ENCODE measurements at places on chromosomes 3 and 15.

- DNase-seq, result peak; percentile 5
These were observed 5.9 kb downstream of the C3orf22 start for GRCh38 chr3:126552688-126553283.

DNA sequence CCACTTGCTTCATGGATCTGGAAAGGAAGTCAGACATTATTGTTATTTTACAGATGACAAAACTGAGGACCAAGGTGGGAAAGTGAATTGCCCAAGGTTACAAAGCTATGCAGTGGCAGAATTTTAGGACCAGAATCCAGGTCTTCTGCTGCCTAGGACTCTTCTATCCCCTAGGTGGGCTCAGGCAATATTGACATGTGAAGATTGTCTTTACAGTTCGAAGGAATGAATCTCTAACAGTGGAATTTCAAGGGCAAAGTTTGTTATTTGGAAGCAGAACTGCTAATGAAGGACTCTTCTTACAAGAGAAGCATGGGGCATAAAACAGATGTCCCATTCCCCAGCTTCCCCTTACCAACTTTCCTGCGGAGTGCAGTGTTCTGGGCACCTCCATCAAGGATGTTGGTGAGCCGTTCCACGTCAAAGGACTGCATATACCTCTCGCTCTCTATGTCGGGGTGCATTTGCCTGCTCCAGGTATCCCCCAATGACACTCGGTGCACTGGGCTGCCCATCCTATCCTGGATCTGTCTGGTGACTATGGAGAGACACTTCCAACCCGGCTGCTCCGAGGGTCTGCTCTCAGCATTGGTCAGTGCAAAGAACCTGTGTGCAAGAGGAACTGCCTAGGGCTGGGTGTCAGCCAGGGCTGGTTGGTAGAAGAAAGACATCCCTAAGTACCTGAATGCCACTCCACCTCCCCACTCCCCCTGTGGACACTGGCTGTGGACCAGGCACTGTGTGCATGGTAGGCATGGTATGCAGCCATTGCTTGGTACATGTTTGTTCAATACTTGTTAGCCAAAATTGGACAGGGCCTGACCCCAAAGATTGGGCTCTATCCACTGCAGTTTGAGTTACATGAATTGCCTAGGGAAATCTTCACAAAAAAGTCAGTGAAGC is 2.1 kb downstream of the ACOX2 start:
- no peak for DNase-seq

DNA sequence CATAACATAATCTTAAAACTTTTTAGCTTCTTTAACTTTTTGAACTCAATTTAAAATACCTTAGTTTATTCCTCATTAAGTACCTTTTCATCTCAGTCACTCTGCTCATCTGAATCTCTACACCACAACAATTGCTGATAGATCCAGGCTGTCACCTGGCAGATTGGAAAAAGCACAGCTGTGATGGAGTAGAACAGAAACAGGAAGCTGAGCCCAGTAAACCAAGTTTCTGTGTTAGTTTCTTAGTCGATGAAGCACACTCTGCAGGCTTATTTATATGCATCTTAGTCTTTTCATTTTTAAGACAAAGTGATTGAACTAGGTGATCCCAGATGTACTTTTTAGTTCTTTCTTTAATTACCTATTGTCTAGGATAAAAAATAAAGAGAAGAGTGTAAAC is 1398.0 kb upstream of the ALCAM start:
- DNase-seq, result no peak

DNA sequence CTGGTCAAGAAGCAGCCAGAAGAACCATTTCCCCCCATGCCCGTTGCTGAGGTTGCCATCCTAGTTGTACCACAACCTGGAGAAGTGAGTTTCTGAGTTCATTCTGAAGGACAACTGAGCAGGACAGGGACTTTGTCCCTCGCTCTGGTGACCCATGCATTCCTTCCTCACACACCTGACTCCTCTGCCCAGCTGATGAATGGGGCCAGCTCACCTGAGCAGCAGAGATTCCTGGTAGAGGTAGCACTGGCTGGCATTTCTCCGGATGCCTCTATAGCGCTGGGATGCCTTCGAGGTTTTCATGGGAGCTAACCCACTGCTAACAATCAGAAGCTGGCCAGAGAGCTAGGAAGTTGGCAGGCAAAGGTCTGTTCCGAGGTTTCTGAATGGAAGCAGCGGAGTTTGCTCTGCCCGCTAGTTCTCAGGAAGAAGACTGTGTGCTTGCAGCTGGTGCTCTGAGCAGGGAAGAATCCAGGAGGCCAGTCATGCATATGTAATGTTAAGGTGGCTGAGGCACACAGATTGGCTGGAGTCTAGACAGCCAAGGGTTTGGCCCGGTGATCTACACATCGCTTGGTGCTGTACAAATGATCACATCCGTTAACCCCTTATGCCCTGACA is at the start of gene TMC3:
TSS of gene TMC3 (minus strand) at position 439 of the 621 bp plus-strand sequence. CDS start at position 303, 136 bp downstream.
- no peak for DNase-seq

- DNase-seq, result no peak
These were observed 4.2 kb downstream of the RAP2B start for GRCh38 chr3:153166206-153166605.

DNA sequence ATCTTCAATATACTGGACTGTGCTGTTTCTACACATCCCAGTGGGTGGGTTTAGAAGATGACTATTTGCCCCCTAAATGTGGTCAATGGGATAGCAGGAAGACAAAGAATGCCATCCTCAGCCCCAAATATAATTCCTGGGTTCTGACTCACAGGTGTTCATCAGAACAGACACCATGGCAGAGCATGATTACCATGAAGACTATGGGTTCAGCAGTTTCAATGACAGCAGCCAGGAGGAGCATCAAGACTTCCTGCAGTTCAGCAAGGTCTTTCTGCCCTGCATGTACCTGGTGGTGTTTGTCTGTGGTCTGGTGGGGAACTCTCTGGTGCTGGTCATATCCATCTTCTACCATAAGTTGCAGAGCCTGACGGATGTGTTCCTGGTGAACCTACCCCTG is 3.0 kb downstream of the CXCR6 start:
- no peak for DNase-seq

DNA sequence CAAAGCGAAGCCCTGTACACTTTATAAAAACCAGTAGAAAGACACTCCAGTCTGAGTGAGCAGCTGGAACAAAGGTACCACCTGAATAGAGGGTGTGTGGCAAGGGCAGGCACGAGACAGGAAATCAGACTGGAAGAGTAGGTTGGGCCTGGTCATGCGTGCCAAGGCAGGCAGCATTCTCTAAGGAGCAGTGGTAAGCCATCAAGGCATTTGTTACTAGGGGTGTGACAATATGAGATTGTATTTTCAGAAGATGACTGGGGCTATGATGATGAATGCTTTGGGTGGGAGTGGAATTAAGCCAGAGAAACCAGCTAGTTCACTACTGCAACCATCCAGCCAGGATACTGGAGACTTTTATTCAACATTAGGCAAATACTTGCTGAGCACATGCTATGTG is 5.0 kb downstream of the JMJD7 start:
- no peak for DNase-seq

All from progenitor cell of endocrine pancreas (in vitro differentiated cells).